Fibroblast of upper back skin (primary cell): ENCODE measurements at places on chromosomes 7 and 10.

DNA sequence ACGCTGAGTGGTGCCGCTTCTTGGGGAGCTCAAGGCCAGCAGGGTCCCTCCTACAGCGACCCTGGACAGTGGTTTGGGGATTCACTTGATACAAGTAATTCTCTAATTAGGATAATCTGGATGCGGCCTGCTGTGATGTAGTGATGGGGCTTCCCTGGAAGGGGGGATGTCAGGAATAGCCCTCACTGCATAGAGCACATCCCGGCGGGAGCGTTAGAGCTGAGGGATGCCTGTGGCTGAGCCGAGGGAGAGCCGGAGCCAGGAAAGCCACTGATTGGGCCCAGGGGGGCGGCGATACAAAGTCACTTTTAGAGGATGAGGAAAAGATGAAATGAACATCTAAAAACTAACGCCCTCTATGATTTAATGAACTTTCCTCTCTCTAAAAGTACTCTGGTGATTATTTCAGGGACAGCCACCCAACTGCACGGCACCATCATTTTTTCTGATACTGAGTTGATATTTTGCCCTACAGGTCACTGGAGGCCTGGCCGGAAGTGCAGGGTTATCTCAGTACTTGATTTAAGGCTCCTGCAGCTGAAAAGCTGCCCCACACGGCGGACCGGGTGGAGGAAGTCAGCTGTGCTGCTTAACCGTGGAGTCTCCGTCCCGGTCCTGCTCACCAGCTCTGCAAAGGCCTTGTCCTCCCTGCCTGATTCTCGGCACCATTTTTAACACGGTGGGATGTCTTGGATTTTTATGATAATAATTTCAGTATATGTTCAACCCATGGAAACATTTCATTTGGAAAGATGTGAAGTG, 518.8 kb downstream of the DNAJB6 start:
- no peak for DNase-seq

DNA sequence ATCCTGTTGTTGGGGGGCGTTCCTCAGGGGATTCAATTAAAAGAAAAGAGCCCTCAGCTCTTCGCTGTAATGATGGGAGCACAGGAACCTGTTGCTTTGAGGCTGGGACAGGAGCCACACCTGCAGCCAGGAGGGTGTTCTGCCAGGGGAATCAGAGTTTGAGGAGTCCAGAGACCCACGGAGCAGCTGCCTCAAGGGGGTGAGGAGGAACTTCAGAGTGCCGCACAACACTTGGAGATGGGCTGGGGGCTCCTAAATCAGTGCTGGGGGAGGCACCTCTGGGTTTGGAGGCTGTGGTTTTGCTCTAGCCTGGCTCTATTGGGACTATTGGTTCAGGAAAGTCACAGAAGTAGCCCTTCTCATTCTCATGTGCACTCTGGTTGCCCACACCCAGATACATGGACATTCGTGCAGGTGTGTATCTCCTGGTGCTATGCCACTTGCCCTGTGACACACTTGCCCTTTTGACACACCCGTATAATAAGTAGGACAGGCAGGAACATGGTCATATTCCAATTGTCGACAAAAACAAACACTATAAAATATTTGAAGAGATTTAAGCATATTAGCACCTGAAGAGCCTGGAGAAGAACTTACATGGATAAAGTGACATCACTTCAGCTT, 98.1 kb downstream of the PTPN20 start:
- no peak for DNase-seq

- no peak for DNase-seq
Observed at GRCh38 chr7:70420381-70420662, 711.6 kb upstream of the GALNT17 start.

DNA sequence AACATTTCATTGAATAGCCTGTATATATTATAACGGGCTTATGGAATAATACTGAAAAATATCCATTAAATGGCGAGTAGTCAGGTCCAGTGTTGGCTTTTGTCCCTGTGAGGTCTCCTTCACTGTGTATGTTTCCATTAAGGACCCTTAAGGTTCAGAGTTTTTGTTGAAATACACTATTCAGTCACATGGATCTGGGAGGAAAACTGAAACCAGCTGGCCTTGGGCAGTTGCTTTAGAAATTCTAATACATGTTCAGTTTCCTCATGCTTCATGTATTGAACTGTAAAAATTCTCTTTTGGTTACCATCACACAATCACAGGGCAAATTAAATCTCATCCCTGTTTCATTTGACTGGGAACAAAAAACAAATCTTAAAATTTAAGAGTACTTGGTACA, 447.3 kb downstream of the SDK1 start:
- no peak for DNase-seq

DNA sequence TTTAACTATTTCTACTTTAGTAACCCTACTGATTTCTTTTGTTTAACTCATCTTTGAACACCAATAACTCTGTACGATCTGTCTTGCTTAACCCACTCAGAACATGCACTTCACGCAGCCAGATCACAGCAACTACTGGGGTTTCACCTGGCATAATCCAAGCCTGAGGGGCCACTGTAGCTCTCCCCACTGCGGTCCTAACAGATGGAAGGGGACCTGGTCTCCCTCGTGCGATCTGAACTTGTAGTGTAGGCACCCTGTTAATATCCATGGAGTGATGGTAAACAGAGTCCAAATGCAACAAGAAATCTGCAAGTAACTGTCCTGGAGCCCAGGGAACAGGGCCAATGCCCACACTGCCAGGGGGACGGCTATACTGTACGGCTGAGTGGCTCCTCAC, 45.5 kb downstream of the INSIG1 start:
- DNase-seq = no peak

DNA sequence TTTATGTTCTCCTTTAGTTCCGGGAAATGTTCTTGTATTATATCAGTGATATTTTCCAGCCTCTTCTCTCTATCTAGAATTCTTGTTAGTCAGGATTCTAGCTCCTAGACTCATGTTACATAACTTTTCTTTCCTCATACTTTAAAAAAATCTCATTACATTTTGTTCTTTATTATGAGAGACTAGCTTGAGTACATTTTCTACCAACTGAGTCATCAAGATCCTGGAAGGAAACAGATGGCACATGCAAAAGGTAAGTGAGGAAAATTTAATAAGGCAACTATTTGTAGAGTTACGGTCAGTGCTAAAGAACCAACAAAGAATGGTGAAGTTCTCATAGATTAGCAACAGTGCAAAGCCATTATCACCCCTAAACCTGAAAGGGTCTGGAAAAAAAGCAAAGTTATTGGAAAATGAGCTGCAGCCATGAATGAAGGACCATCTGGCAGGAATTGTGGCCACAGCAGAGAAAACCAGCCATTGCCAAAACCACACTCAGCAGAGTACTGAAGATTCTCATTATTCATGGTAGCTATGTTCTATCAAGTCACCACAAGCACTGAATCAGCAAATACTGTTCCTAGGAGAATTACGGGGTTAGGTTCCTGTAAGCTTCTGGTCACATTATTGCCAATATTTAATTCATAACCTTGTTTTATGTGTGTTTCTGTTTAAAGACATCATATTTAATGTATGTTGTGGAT, 98.3 kb upstream of the C7orf33 start:
- no peak for DNase-seq

DNA sequence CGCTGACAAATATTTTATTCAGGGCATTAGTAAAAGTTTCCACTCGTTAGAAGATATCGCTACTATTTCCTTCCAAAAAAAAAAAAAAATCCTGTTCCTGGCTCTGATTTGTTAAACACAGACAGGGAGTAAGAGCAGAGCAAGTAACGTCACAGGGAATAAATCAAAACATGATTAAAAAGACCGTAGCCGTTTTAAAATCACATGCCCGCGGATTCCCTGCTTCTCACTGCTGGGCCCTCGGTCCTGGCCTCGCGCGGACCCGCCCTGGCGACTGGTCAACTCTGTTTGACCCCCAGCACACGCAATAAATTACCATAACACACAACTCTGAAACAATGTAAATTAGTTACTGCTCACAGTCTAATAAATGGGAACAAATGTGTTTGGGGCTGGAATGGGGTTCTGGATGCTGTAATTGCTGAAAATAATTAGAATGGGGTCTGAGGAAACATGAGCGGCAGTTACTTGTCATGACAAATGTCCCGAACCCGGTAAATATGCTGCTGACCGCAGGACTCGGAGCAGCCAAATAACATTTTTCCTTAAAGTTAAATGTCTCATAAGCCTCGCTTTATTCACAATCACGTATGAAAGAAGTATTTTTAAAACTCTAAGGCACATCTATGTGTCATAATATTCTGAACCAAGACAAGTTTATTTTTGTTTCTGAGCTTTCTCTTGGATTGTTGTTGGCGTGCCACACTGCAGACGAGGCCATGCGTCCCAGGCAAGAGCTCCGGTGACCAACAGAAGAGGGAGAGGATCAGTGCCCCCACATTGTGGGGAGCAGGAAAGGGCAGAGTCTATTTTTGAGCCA, 17.9 kb downstream of the EBF3 start:
- peak; percentile 55 for DNase-seq

GRCh38 chr10:113920114-113920513, 65.7 kb downstream of the NHLRC2 start:
- DNase-seq = no peak

- DNase-seq = peak; percentile 38
Observed at GRCh38 chr7:41869596-41869995, 166.7 kb upstream of the INHBA start.

DNA sequence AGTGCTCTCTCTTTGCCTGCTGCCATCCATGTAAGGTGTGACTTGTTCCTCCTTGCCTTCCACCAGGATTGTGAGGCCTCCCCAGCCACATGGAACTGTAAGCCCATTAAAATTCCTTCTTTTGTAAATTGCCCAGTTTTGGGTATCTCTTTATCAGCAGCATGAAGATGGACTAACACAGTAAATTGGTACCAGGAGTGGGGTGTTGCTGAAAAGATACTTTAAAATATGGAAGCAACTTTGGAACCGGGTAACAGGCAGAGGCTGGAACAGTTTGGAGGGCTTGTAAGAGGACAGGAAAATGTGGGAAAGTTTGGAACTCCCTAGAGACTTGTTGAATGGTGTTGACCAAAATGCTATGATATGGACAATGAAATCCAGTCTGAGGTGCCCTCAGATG, 63.8 kb upstream of the PPP1R9A start:
- no peak for DNase-seq

GRCh38 chr7:99083068-99083651, 60.7 kb downstream of the SMURF1 start:
- DNase-seq = peak; percentile 42

GRCh38 chr7:102424129-102424551, 9.2 kb upstream of the ORAI2 start:
- no peak for DNase-seq

GRCh38 chr10:102951316-102951715, 33.2 kb downstream of the CNNM2 start:
- DNase-seq = peak; percentile 19

DNA sequence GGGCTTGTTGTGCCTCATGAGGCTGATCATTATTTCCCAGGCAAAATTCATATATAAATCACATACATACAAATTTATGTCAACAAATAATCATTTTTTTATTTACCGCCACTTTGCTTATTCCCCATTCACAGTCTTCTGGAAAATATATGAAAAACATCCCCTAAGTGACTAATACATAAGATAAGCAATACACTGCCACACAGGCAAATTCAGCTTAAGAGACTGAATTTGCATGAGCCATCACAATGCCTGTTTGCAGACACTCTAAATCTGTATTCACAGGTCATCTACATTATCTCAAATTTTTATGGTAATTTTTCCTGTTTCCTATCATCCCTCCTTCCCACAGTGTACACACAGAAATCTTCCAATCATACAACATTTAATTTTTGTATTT, 13.2 kb downstream of the OSBPL3 start:
- DNase-seq = no peak
